ENCODE measurements at places on chromosomes 16 and 17. TPM values are rescaled to one million over a fixed set of nuclear protein-coding genes. Genes with fewer than 3 reads are reported as not detected.

Gene G6PC1
- not detected for total RNA-seq

Gene FSCN2
- total RNA-seq = 5.5 TPM

Gene SLC43A2
- total RNA-seq = 3.3 TPM

Gene PPP1R27
- not detected for total RNA-seq

Gene CDRT15
- total RNA-seq = not detected

Gene ATP2A3
- total RNA-seq = 4.8 TPM

Gene CLDN9
- total RNA-seq = 17.8 TPM

Gene STAC2
- total RNA-seq = not detected

Gene JPH3
- total RNA-seq = 1.2 TPM

Gene TBC1D3E
- total RNA-seq = 0.37 TPM

Gene PRCD
- not detected for total RNA-seq

Gene OR3A3
- total RNA-seq = not detected

Gene SPNS3
- 2.1 TPM for total RNA-seq

Gene CYBA
- total RNA-seq = 881 TPM

Gene ZNF768
- 40.8 TPM for total RNA-seq

Gene TEKT3
- not detected for total RNA-seq

Gene MYCBPAP
- total RNA-seq = 1.0 TPM

Gene SULT1A4
- 6.9 TPM for total RNA-seq

Gene CSF3
- total RNA-seq = not detected

Gene SLC22A31
- 0.52 TPM for total RNA-seq

Gene NARF
- total RNA-seq = 39.4 TPM

Gene SLFN14
- total RNA-seq = not detected

Gene HBA2
- total RNA-seq = not detected

Gene PER1
- 16.1 TPM for total RNA-seq

Gene CMTM2
- 0.95 TPM for total RNA-seq

Gene SMIM5
- total RNA-seq = 1.9 TPM

Gene CACNA1H
- total RNA-seq = 0.05 TPM
